ENCODE measurements at places on chromosomes 6 and 20. TPM values are rescaled to one million over a fixed set of nuclear protein-coding genes. Genes with fewer than 3 reads are reported as not detected.

The GJA10 gene
- total RNA-seq, result not detected

The HINT3 gene
- 52.0 TPM for total RNA-seq

The NRSN1 gene
- 31.6 TPM for total RNA-seq

The MYCT1 gene
- 2.2 TPM for total RNA-seq

The HECA gene
- 41.6 TPM for total RNA-seq

The FOXQ1 gene
- total RNA-seq, result 1.9 TPM

Measured in parietal lobe (tissue), 2 donors.